ENCODE measurements at places on chromosomes 12 and 14.
A peak's percentile ranks its signal among the peaks of the same experiment; 100 is the strongest.

DNA sequence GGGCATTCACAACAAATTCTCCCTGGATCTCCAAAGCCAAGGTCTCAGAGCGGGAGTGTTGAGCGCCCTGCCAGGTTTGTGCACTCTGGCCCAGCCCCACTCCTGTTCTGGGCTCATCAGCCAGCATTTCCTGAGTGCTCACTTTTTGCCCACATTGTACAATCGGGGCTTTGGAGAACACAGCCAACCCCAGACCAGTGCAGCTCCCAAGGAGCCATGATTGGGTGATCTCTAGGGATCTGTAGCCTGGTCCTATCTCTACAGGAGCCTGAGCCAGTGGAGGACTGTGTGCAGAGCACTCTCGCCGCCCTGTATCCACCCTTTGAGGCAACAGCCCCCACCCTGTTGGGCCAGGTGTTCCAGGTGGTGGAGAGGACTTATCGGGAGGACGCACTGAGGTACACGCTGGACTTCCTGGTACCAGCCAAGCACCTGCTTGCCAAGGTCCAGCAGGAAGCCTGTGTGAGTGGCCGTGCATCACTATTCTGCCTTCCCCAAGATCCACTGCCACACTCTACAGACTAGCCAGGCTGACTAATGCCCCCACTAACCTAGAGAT is 2.8 kb downstream of the ARHGEF40 start:
- no peak for DNase-seq

- no peak for DNase-seq
Observed at GRCh38 chr12:69610729-69611128, at the start of gene LRRC10. Gene LRRC10, minus strand, starts transcription at chr12:69610907. Its CDS starts 69 bp downstream, at chr12:69610838.

DNA sequence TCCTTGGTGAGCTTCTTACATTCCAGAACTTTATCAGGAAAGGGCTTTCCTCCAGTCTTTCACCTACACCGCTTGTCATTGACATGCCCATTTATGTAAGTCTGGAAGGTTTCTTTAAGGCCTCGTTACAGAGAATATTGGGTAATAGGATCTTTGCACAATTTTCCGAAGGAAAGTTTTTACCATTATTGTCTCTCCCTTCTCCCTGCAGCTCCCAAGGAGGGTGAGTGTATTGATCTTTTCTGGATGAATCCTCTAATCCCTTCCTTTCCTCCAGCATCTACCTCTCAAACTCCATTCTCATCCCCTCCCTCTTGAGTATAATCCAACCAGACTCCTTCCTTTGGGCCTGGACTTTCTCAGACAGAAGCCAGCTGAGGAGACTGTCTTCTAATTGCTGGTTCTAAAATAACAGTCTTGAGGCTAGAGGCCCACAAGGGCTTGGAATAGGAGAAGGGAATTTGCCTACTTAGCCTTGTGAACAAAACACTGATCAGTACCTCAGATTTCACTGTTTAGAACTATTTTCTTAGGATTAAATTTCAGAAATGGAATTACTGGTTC is 21.8 kb downstream of the WNK1 start:
- no peak for DNase-seq

DNA sequence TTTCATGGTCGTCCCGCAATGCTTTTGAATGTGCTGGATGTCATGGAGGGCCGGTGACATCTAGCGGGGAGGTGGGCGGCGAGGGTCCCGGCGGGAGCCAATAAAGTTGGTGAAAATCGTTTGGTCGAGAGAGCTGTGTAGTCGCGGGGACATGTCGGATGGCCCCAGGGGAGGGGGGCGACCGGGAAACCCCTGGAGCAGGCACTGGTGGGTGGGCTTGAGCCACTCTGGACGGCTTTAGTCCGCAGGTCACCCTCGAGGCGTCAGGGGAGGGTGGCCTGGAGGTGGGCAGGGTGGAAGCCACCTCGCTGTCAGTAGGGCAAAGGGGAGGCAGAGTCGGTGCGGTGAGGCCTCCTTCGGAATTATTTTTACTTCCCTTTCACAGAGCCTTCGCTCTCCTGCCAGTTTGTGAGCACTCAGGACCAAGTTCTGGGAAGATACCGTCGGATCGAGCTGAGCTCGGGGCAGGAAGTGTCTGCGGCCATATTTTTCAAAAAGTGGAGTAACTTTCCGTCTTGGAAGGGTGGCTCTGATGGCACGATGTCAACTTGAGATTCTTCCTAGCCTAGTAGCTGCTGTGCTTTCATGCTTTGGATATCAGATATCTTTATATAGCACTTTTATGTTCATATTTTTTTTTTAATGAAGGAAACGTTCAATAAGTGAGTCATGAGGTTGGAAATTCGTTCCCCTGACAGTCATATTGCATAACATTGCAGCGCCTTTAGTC is 28.2 kb downstream of the WBP11 start:
- peak; percentile 33 for DNase-seq

DNA sequence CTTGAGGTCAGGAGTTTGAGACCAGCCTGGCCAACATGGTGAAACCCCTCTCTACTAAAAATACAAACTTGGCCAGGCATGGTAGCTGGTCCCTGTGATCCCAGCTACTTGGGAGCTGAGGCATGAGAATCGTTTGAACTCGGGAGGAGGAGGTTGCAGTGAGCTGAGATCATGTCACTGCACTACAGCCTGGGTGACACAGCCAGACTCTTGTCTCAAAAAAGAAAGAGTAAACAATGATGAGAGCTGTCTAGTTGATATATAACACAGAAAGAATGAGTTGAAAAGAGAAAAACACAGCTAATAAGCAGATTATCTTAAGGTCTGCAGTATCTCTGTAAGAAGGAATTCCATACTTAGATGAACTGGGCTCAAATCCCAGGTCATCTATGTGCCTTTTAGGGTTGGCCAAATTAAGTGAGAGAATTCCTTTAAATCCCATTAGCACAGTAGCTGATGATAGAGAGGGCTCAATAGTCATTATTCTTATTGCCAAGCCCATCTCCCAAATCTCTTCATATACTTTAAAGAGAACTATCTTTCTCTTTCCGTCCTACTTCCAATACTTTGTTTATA is 31.1 kb upstream of the STRAP start:
- no peak for DNase-seq

- no peak for DNase-seq
Observed at GRCh38 chr12:96236221-96236822, 42.1 kb downstream of the ELK3 start.

DNA sequence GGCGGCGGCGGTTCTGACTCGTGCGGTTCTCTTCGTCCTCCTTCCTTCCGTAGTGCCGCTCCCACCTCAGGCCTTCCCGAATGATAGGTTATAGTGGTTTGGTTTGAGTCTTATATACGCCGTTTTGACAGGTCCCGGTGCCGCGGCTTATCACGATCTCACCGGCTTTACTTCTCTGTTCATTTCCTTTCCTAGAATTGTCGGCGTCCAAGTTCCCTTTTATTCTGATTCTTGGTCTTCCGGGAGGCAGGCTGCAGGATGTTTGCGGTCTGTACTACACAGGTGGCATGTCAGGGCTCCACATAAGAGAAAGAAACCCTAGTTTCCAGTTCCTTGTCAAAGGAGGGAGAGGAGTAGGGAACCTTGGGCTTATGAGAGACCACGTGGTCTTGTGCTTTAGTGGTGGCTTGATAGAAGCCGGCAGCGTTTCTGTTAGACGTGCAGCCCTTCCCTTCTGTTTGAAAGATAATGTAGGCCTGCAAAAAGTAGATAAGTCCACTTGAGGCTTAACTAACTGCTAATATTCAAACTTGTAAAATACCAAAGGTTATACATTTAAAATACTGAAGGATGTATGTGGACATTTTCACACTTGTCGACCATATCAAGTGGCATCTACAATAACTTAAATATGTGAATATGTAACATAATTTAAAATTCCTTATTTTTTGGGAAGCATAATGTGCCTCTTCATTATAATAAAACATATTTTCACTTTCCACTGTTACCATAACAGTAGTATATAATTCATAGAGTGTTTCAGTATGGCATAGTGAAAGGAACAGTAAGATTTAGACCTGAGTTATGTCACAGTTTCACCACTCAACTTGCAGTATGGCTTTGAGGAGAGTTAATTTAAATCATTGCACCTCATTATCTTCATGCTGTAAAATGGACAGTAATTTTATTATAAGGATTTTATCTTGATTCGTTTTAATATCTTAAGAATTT is 804 bp downstream of the USP15 start:
- peak; percentile 37 for DNase-seq

DNA sequence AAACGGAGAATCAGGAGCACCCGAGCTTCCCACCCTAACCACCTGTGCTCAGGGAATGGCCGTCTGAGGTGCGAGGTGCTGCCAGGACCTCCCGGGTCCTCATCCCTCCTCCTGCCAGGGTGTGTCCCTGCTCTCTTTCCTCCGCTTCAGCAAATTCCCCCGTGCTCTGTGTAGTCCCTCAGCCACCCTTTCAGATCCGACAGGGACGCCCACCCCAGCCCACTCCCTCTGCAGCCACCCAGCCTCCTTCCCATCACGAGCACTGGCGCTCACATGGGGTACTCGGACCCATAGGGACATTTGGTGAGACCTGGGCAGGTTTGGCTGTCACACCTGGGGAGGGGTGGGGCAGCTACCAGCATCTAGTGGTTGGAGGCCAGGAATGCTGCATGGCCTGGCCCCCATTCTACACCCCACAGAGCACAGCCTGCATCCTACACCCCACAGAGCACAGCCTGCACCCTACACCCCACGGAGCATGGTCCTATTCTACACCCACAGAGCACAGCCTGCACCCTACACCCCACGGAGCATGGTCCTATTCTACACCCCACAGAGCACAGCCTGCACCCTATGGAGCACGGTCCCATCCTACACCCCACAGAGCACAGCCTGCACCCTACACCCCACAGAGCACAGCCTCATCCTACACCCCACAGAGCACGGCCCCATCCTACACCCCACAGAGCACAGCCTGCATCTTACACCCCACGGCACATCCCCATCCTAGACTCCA is 12.7 kb downstream of the GALNT9 start:
- no peak for DNase-seq

DNA sequence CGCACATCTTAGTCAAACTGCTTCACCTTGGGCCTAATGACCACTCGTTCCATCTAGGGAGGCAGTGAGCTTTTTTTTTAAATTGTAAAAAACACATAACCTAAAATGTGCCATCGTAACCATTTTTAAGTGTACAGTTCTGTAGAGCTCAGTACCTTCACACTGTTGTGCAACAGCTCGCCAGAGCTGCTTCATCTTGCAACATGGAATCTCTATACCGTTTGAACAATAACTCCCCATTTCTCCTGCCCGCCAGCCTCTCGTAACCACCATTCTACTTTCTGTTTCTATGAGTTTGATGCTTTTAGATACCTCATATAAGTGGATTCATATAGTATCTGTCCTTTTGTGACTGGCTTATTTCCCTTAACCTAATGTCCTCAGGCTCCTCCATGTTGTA is 196.2 kb downstream of the CHST11 start:
- DNase-seq = no peak

DNA sequence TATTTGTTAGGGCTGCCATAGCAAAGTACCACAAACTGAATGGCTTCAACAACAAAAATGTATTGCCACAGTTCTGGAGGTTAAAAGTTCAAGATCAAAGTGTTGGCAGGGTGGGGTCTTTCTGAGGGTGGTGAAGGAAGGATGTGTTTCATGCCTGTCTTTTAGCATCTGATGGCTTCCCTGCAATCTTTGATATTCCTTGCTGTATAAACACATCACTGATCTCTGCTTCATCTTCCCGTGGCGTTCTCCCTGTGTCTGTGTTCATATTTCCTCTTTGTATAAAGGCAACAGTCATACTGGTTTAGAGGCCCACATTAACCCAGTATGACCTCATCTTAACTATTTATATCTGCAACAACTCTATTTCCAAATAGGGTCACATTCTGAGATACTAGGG is 167.5 kb downstream of the BTG1 start:
- no peak for DNase-seq

- no peak for DNase-seq
Observed at GRCh38 chr12:130236446-130236845, 74.2 kb downstream of the FZD10 start.

DNA sequence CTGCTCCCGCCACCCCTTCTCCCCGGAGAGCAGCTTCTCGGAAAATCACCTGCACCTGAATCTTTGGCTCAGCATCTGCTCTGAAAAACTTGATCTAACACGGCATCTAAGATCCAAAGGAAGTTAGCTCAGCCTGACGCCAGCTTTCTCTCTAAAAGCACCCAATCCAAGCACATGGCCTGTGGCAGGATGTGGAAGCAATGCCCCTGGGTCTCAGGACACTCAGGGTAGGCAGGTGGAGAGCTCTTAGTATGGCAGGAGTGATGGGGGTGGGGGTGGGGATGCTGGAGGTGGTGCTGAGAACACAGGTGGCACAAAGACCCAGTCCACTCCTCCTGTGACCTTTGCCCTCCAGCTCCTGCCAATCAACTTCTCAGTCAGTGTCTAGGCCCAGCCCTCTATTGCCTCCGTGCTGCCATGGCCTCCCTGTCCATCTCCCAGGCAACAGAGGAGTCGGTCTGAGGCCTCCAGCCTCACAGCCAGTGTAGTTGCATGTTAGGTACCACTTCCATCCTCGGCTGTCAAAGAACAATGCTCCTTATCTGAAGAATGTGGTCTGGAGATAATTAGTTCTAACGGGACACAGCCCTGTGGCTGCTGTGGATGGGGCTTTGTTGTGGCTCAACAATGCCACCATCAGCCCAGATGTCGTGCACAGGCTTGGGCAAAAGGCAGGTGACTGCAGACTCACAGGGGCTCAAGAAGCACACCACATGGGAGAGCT is 180.0 kb upstream of the C14orf180 start:
- no peak for DNase-seq

GRCh38 chr14:104677512-104678332 is 11.7 kb upstream of the INF2 start:
- peak; percentile 75 for DNase-seq

DNA sequence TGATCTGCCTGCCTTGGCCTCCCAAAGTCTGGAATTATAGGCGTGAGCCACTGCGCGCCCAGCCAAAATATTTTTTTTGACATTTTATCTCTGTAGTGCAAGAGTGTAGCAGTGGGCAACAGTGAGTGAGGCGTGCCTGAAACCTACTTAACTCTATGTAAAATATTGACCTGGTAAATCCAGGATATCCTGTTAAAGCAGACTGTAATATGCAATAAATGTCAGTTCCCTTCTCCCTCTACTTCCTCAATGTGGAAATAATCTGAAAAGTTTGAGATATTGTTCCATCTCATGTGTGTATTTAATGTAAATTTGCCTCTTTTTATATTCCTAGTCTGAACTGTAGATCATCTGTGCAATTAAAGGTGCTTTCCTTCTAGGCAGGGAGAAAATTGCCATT is 9.5 kb upstream of the CDK17 start:
- DNase-seq = no peak

DNA sequence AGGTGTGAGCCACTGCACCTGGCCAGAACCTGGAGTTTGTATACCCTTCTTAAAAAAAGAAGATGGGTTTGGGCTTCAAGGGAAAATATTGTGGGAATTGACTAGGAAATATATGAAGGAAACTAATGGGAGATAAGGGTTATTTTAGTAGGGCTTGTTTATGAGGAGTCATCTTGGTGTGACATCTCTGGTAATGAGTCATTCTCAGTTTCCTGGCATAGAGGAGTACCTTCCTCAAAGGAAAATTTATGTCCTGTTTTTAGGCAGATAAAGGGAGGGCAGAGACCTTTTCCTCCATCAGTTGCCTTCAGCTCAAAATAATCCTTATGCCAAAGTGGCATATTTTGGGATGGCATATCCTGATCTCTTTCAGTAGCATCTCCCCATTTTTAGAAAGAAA is 30.6 kb upstream of the NFKBIA start:
- no peak for DNase-seq
